Suppressor macrophage treated with lipopolysaccharide for 4 hours (primary cell): ENCODE measurements at places on chromosomes 2 and 18.
A peak's percentile ranks its signal among the peaks of the same experiment; 100 is the strongest.

DNA sequence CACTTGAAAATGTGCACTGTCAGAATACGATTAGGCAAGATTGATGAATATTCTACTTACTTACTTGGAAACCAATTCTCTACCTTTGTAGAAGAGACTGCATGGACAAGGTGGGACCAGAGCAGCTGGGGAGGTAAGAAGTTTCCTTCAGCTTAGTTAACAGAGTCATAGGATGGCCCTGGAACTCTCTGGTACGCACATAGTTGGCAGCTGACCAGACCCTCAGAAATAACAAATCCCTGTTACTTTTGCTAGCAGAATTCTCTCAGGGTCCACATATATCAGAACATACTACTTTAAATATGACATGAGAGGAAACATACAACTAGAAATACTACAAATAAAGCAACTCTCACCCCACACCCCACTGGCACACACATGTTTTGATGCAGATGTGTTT is 24.8 kb upstream of the STAT1 start:
- DNase-seq: no peak

GRCh38 chr18:4102901-4103300 is 352.2 kb downstream of the DLGAP1 start:
- no peak for DNase-seq

- DNase-seq: peak; percentile 67
These were observed 15.1 kb downstream of the CYRIA start for GRCh38 chr2:16650287-16651249.

DNA sequence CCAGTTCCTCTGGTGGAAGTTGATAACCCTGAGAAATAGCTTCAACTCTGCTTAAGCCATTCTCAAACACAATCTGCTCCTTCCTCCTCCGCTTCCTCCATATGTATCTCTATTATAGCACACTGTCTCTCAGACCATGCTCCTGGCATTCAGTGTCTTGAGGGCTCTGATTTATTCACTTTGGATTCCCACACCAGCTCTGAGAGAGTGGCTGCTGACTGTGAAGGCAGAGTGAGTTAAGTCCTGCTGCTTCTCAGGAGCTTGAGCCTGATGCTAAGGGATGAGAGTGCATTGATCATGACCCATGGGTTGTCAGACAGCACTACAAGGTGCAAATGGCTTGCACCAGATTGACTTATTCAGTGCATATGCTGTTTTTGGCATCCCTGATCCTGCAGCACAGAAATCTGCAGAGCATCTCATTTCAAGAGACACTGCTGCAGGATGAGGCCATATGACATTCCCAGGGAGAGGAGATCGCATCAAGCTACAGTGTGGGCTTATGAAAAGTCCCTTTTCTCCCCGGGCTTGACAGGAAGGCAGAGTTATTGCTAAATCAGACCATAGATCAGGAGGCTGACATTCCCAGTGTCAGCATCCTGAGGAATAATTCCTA is 500.5 kb upstream of the RAB6C start:
- no peak for DNase-seq

GRCh38 chr2:70921031-70921430 is 14.7 kb upstream of the ATP6V1B1 start:
- no peak for DNase-seq

- DNase-seq: no peak
These were observed 129.0 kb upstream of the FOSL2 start for GRCh38 chr2:28263690-28264089.

GRCh38 chr2:198697218-198697617 is 760.5 kb downstream of the SATB2 start:
- DNase-seq: no peak

DNA sequence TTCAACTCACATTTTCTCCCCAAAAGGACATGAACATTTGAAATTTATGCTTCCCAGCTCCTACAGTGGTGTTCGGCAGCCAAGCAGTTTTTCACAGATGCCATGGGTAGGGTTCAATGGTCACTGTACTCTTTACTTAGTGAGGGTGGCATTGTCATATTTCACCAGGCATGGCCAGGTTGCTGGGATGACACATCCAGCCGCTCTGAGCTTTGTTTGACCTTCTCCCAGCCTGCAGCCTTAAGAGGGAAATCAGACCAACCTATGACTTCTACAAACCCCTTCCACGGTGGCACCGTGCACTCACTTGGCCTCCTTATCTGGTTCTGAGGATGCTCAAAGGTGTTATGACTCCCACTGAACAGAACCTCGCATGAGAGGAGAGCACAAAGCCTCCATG is 108.4 kb upstream of the SH3BP4 start:
- DNase-seq: no peak

DNA sequence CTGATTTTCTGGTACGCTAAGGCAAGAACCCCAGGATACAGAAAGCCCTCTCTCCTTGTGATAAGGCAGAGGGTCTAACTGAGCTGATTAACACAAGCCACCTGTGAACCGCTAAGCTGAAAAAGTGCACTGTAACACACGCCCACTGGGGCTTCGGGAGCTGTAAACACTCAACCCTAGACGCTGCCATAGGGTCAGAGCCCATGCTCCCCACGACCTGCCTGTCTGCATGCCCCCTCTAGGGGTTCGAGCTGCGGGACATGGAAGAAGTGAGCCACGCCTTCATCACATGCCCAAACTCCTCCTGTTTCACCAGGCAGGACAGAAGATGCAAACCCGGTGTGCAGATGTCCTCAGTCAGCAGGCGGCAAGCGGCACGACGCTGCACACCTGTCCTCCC is 173.9 kb upstream of the RAB12 start:
- no peak for DNase-seq

- DNase-seq: no peak
These were observed 35.3 kb upstream of the MAP2 start for GRCh38 chr2:209388446-209389037.

GRCh38 chr2:131552871-131553270 is 25.2 kb downstream of the CCDC74A start:
- no peak for DNase-seq

DNA sequence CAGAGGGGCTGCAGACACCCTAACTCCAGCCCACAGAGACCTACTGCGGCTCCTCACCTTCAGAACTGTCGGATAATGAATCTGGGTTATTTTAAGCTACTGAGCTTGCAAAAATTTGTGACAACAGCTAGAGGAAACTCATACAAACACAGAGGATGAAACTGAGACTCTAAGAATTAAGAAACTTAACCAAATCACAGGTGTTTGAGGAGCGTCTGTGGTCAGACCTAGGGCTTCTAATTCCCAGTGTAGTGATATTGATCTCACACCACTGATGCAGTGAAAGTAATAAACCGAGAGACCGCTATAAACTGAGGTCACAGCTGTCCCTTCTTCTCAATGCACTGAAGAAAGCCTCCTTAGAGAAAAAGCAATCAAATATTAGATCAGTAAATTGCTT is 110.1 kb downstream of the RGPD3 start:
- DNase-seq: no peak

DNA sequence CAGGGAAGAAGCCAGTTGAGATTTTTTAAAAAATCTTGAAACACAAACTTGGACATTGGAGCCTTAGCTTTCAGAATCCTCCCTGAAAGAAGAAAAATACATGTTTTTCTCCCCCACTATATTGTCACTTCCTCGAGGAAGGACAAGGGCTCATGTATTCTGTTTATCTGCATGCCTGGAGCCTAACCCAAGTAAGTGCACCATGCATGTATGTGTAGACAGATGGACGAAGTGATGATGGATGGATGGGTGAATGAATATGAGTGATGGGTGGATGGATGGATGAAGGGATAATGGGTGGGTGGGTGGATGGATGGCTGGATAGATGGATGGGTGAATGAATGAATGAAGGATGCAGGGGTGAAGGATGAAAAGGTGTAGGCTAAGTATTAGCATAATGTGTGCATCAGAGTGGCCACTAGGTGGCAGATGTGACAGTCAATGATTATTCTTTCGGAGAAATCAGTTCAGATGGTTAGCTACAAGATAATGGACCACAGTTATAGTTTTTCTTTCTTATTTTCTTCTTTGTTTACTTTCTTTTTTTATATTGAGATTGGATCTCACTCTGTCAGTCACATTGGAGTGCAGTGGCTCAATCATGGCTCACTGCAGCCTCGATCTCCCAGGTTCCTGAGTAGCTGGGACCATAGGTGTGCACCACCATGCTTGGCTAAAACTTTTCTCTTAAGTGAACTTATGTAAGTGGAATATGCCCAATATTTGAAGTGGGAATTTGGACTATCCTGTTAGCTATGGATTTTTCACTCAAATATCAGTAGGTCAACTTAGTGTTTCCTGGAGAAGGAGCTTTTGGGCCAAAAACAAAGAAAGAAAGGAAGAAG is 18.5 kb upstream of the CCDC93 start:
- peak; percentile 56 for DNase-seq

DNA sequence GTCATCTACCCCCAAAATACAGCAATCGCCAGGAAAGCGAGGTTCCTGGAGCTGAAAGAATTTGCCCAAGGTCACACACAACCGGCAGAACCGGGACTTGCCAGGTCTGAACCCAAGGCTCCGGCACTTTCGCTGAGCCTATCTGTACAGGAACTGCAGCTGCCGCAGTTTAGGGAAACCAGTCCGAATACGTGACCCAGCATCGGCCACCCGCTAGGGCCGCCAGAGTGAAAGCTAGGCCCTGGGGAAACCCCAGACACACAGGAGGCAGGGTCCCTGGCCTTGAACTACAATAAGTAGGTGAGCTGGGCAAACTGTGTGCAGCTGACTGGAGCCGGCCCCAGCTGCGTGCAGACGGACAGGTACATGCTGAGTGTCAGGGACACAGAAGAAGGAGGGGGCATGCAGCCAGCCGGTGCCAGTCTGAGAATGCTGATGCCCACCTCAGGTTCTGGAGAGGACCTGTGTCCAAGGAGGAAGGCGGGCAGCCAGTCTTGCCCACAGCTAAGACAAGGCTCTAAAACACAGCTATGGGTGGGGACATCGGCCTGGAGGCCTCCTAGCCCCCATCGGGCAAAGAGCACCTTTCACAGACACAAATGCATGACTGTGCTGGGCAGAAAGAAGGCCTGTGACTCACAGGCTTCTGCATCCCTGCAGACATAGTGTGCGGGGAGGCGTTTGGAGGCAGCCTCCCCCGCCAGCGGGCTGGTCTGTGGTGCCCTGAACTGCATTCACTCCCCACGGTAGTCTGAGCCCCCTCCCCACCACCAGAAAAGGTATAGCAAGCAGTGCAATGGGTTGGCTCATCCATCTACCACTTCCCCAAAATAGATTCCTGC is 107.4 kb upstream of the ID2 start:
- DNase-seq: no peak

DNA sequence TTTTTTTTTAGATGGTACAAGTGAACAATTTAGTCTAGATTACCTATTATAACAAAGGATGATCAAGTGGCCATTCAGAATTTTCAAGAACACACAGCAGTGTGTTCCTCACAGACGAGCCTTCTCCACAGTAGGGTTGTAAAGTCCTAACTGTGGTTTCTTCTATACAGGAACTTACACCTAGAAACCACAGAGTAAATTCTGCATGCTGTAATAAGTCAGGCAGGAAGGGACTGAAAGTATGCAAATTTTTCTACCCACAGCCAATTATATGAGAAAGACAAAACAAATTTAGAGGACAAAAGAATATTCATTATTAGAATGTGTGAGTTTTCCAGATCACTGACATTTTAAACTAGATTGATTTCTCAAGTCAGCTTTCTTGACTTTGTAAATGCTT is 99.5 kb downstream of the RBMS1 start:
- no peak for DNase-seq

DNA sequence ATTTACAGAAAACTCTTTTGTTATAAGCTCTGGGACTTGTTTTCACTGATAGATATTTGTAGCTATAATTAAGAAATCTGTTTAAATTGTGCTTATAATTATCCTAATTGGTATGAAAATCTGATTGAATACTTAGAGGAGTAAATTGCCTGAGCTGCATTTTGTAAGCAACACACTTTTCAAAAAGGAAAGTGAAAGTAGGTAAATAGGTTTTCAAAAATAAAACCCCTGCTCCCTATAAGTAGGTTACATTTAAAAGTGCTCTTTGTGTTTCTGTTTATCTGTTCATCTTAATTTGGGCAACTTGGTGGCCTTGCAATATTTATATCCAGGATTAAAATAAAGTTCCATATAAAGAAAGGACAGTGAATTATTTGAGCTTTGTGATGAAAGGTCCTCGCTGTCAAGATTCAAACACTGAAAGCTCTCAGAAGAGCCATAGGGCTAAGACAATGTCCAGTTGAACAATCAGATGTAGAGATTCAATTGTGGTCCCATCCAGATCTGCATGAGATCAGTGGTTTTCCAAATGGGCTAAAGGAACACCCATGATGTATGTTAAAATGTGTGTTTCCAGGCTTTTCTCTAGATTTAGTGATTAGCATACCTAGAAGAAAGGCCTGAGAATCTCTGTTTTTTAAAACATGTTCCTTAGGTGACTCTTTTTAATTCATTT is 371.6 kb downstream of the RPRM start:
- no peak for DNase-seq

GRCh38 chr2:111024496-111024895 is 96.2 kb upstream of the BCL2L11 start:
- no peak for DNase-seq
